Activated CD4-positive, CD25-positive, alpha-beta regulatory T cell (primary cell): ENCODE measurements at places on chromosomes 6 and 20.

GRCh38 chr6:113017353-113017752 lies 670.2 kb downstream of the RFPL4B start:
- no peak for DNase-seq

DNA sequence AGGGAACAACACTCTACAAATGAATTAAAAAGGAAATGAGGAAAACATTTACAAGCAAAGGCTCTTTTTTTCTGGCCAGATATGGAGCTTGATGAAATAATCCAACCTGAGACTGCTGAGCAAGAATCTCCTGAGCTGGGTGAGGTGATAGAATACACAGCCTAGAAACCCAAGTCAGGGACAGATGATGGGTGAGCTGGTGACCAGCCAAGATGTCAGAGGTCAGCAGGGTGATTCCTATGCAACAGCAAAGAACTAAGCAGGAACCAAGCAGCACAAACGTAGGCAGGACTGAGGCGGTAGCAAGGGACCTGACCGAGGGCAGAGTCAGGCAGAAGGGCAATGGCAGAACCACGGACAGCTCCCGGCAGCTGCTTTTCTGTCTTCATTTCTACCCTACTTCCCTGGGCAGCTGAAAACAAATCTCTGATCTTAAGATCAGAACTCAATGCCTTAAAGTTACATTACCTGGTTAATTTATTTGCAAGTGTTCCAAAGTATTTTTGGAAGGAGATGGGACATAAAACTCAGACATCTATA lies 75.1 kb downstream of the CDC40 start:
- DNase-seq: no peak

DNA sequence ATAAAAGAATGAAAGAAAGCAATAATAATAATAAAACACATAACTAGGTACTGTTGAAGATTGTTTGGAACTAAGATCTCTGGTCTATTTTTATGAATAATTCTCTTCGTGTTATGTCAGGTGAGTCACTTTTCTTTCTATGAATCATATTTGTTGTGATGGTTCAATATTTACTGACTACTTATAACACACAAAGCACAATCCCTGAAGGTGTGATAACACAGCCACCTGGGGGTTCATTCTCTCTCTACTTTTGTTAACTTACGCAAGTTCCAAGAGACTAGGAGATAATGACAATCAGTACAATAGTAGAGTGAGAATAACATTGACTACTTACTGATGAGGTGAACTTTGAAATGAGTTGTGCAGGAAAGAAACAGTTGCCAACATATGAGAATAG lies 149.9 kb downstream of the IBTK start:
- DNase-seq: no peak

DNA sequence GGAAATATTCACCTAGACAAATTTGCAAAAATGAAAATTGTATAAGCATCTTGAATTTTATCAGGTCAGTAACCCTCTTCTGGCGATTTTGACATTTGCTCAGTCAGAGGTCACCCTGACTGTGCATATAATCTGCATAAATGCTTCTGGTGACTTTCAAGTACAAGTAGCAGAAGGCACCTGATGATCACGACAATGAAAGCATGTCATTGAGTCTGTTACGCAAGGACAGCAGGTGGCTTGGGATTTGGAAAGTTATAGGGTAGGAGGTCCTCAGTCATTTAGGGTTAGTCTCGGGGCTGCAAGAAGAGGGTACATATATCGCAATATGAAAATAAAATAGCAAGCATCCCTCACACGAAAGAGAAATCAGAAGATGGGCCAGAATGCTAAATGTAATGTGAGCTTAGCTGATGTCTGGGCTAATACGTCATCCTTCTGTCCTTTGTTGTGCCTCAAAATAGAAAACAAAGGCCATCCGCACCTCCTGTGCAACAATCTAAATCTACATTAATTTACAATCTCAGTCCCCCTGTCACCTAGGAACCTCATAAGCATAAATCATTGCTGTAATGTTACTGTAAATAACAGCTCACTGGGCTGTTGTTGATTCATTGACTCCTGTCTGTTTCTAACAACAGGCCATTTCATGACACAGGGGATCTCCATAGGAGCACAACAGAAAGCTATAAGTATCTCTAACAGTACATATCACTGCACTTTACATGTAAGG lies 155.2 kb upstream of the RSPO3 start:
- no peak for DNase-seq

GRCh38 chr6:136604928-136605510 lies 54.8 kb upstream of the MAP7 start:
- DNase-seq: no peak

DNA sequence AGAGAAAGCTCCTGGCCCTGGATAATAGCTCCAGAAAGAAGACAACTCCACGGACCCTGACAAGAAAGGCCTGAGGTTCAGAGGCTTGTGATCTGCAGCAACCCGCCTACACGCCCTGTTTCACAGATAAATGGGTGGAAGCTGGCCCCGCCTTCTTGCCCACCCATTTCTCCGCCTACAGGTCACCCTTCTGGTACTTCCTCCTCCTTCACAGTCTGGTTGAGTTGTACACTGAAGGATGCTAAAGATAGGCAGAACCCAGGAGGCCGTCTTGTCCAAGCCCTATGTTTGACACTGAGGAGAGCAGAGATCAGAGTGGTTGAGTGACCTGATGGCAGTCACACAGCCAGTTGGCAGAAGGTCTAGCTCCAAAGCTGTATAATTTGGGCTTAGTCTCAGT lies 34.2 kb upstream of the MDGA1 start:
- no peak for DNase-seq

DNA sequence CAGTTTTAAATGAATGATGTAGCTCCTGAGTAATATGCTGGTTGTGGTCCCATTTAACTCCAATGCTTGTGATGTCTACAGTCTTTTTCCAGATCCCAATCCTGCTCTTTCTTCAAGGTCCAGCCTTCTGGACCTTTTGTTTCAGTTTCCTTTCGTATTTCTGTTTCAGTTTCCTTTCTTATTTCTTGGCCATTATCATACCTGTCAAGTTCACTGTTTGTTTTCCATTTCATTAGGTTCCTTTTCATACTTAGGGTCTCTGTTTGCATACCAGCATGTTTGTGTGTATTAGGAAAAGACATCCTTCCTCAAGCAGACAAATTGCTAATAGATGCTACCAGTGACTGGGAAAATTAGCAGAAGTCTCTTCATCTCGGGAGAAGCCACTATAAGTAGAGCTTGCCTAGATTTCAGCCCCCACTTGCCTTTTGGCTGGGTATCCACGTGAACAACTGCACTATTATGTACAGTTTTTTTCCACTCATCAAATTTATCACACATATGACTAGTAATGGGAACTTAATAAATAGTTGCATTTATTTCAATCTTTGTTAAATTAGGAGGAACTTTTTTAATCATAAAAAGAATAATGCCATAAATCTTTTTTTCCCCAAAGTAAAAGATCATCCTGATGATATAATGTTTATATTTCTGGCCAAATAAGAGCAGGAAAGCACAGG lies 583.4 kb downstream of the BCKDHB start:
- DNase-seq: no peak

DNA sequence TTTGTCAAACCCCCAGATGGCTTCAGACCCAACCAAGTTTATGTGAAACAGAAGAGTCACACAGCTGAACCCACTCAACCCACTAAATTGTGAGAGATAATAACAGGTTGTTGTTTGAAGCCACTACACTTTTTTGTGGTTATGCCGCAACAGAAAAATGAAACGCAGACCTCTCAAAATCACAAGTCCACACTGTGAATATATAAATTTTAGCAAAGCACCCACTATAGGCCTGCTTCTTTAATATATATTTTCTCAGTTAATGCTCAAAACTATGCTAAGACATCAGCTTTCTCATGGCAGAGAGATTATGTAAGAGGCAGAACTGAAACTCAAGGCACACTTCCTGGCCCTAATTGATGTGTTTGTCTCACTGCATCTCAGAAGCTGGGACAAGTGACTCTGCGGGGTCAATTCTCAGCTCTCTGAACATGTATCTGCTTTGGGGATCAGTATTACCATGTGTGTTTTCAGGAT lies 27.7 kb downstream of the MAP3K5 start:
- no peak for DNase-seq

DNA sequence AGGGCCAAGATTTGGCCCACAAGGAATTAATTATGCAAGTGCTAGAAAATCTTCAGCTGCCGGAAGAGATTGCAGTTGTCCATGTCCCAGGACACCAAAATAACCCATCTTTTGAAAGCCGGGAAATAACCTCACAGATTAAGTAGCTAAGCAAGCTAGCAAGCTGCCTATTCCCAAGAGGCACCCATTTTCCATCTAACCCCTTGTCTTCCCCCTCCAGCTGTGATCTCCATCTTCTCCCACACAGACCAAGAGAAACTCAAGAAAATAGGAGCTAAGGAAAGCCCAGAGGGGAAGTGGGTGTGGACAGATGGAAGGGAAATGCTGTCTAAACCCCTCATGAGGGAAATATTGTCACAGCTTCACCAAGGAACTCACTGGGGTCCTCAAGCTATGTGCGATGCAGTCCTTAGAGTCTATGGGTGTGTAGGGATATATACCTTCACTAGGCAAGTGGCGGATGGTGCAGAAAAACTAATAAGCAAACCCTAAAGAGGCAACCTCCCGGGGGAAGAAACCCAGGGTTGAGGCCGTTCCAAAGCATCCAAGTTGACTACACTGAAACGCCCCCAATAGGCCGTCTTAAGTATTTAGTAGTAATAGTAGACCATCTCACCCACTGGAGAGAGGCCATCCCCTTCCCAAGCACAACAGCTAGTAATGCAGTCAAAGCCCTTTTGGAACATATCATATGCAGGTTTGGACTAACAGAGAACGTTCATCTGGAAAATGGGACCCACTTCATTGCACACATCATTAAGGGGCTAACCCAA lies 64.3 kb upstream of the PRSS16 start:
- DNase-seq: no peak

DNA sequence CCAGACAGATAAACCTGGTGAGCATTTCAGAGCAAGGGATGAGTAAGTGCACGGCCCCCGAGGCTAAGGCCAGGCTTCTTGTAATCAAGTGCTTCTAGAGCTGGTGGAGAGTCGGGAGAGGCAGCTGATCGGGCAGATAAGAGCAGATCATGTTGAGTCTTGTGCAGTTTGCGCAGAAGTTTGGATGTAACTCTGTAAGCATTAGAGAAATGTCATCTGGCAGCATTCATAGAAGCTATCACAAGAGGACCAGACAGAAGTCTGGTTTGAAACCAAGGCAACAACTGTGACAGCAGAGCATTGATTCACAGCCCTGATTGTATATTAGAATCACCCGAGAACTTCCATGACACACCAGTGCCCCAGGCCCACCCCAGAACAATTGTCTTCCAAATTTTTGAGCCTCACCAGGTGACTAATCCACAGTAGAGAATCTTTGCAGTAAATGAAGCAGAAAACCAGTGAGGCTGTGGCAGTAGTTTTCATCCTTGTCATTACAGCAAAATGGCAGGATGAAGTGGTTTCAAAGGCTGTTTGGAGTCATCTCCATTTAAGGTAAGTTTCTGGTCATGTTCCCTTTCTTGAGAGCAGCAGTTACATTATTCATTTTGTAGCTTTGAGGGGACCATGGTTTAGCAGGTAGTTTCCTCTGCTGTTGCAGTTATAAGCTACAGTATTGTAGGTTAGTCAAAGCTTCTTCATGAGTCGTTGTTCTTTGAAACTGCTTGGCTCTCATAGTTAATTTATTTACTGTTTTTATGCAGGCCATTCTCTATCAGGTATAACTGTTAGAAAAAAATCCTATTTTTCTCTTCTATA lies 84.1 kb downstream of the RNF217 start:
- DNase-seq: no peak

GRCh38 chr6:119147101-119148053 lies 68.9 kb upstream of the FAM184A start:
- no peak for DNase-seq

GRCh38 chr20:13447385-13448180 lies 191.1 kb downstream of the TASP1 start:
- no peak for DNase-seq

DNA sequence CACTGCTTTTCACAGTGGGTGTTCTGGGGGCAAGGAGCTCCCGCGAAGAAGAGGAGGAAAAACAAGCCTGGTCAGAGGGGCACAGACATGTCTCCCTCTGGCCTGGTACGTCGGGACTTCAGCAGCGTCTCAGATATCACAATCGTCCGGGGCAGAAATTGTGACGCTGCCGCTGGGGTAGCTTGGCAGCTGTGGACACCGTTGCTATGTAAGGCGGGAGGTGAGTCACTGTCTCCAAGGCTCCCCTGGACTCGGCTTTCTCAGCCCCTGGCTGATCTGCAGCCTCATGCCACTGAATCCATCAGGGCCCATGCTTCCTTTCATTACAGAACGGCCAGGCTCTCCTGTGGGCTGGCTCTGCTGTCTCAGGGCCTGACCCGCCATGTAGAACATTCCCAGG lies 98.7 kb downstream of the SULF2 start:
- DNase-seq: no peak

DNA sequence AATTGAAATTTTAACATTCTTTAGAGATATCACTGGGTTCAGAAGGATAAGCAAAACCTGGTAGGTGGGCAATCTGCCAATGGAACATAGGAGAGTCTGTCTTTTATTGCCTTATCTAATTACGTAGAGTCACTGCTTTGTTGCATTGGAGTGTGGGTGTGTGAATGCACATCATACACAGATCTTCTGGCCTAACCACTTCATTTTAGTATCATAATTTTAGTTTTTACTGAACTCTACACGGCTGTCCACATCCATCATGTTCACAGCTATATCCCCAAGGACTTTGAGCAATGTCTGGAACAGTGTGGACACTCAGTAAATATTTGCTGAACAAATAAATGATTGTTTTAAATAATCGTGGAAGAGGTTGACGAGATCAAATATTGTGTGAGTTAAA lies 104.6 kb upstream of the AKIRIN2 start:
- DNase-seq: no peak

DNA sequence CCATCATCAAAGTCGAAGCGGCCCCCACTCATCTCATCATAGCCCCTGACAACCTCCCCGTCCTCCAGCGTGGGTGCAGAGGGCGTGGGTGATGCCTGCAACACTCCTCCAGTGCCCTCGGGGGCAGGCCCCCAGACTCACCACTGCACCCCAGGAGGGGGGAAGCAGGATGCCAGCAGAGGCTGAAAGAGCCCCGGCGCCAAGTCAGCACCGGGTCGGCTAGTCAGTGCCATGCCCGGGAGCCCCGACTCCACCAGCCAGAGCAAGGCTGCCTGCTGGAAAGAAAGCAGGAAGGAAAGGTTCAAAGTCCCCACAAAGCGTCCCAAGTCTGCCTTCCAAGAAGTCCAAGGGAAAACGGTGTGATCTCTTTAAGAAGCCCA lies 324 bp downstream of the JPH2 start:
- no peak for DNase-seq

DNA sequence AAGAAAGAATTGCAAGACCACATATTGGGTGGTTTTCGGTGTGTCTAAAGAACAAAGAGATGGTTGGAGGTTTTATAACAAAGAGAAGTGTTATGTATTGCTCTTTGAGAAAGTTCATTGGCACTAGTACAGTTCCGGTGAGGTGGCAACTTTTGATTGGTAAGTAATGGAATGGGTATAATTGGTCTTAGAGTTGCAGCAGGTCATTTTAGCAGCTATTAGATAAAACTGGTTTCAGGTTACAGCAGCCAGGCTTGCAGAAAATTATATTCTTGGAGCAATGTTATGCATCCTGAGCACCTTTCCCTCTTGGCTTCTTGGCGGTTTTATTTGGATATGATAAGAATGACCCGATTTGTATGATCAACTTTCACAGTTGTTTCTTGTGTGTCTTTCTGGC lies 12.3 kb upstream of the SSTR4 start:
- DNase-seq: no peak

GRCh38 chr6:84061613-84062398 lies 28.2 kb downstream of the MRAP2 start:
- DNase-seq: no peak

- no peak for DNase-seq
Measured at GRCh38 chr6:16179970-16180431, 51.1 kb downstream of the MYLIP start.

GRCh38 chr6:106141441-106142237 lies 55.5 kb downstream of the PRDM1 start:
- no peak for DNase-seq
